ENCODE measurements at places on chromosomes 4 and X.

GRCh38 chr4:77047037-77047436 is 28.8 kb downstream of the CCNI start:
- peak; percentile 12 for DNase-seq

GRCh38 chr4:81260443-81261101 is 45.5 kb upstream of the PRKG2 start:
- DNase-seq, result no peak

- no peak for DNase-seq
Observed at GRCh38 chr4:140995058-140995457, 138.2 kb downstream of the RNF150 start.

DNA sequence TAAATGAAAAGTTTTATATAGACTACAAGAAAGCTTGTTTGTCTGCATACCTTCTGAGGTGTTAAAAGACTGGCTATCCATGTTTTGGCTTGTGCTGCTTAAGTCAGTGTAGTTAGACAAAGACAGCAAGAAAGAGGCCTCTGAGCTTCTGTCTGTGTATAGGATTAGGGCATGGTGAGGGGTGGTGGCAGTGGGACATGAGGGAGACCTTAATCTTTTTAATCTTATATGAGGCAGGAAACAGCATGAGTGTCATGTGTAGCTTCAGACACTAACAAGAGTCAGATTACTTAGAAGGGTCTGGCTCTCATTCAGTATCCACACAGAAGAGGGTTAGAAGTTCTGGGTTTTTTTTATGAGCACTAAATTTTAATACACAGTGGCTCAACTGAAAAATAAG is 213.3 kb downstream of the GABRG1 start:
- no peak for DNase-seq

- DNase-seq, result no peak
Observed at GRCh38 chr4:152308951-152309350, 226.9 kb downstream of the FBXW7 start.

GRCh38 chrX:129678614-129679195 is 23.9 kb upstream of the APLN start:
- no peak for DNase-seq

- no peak for DNase-seq
Observed at GRCh38 chr4:150315691-150316090, 237.4 kb downstream of the DCLK2 start.

- no peak for DNase-seq
Observed at GRCh38 chr4:150315175-150315574, 236.9 kb downstream of the DCLK2 start.

DNA sequence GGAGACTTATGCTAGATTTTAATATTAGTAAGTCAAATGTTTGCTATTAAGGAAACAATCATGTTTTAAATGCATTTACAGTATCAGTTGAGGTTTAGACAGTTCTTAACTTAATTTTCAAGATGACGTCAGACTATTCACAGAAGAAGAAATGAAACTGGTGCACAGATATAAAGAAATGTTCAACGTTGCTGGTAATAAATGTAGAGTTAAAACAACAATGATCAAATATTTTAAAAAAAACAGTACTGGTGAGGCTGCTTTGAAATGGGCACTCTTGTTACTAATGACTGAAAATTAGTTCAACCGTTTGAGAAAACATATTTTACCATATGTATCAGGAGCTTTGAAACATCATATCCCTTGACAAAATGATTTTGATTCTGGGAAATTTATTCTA is 44.2 kb downstream of the ABHD18 start:
- DNase-seq, result peak; percentile 31

GRCh38 chrX:72621625-72622485 is 49.2 kb upstream of the HDAC8 start:
- no peak for DNase-seq

DNA sequence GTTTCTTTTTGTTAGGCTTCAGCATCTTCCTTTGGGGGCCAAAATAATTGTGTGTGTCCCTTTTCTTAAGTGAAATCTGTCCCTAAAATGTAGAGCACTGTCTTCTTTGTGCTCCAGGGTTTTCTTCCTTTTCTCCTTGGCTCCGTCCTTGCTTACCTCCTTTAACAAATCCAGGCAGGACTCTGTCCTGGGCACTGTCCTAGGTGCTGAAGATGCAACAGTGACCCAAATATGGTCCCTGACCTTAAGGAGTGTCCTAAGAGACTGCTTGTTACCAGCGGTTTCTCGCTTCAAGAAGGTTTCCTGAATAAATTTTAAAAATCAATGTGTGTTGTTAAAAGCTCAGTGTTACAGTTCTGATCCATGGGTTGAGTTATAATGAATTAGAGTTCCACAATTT is 471.8 kb downstream of the KCNIP4 start:
- DNase-seq, result no peak

DNA sequence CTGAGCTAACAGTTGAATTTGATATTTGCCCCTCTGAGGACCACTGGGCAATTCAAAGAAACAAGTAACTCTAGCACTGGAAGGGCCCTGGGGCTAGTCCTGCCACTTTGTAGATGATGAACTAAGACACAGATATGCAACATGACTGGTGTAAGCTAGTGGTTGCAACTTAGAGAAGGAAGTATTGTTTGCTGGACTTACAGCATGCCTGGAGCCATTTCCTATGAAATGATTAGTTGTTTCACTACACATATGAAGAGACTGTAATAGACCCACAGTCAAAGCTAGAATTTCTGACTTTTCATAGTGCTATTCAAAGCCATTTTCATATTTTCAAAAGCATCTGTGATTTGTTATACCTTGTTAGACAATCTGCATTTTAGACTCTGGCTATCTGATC is 96.2 kb downstream of the TSPAN7 start:
- DNase-seq, result no peak

DNA sequence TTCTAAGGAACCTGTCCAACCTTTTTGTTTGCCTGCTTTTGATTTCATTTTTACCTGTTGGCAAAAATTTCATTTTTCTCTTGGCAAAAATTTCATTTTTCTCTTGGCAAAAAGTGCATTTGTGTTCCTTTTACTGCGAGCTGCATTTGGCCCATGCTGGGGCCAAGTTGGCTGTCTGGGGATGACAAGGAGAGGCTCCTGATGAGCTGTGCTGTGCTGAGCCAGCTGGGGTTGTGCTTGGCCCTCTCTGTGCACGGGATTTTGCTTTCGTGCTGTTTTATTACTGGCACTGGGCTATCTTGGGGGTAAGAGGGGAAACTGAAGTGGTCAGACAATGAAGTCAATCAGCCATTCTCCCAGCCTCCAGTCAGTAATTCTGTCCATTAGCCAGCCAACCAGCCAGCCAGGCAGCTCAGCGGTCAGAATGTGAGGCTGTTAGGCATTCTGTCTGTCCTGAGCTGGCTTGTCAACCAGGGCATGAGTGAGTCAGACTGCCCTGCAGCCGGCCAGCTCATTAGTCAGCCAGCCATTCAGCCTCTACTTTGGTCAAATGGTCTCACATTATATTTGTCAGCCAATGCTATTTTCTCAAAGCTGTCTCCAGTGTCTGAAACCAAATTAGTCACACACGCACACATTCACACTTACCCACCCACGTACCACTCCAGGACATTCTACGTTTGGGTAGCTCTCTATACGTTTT is 56.9 kb upstream of the PRPS1 start:
- DNase-seq, result no peak

GRCh38 chr4:76511947-76512346 is 76.9 kb downstream of the SHROOM3 start:
- DNase-seq, result no peak

DNA sequence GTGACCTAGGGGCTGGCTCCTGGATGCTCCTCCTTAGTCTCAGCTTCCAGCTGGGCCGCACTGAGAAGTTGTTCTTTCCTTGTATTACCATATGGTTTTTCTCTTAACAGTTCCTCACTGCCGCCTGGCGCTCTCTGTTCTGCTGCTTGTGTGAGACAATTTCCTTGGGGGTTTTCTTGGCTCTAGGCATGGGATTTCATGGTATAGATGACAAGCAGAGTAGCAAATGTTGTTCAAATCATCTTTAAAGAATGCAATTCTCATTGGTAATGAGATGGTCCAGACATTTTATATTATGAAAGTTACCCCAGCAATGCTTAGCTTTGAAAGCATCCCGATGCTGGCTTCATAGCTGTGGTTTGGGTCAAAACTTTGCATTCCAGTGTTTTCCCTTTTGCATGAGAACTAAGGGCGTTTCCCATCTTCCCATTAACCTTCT is 37.6 kb downstream of the SEPTIN11 start:
- DNase-seq, result no peak

DNA sequence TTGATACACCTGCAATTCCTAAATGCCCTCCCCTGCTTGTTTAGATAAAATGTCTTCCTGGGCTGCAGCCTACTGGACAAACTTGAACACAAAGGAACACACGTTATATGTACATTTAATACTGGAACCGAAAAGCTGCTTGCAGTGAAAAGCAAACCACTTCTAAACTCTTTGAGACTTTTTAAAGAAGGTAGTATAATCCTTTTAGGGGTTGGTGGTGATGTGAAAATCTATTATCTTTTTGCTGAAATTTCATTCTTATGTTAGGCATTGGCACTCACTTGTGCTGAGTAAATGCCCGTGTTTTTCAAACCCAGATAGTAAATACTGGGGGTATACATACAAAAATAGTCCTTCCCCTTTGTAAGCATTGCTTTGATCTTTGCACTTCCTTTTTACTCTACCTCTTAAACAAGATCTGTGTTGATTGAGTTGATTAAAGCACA is 2.2 kb downstream of the NFKB1 start:
- DNase-seq, result no peak

GRCh38 chr4:127071443-127071842 is 561.3 kb upstream of the INTU start:
- no peak for DNase-seq

DNA sequence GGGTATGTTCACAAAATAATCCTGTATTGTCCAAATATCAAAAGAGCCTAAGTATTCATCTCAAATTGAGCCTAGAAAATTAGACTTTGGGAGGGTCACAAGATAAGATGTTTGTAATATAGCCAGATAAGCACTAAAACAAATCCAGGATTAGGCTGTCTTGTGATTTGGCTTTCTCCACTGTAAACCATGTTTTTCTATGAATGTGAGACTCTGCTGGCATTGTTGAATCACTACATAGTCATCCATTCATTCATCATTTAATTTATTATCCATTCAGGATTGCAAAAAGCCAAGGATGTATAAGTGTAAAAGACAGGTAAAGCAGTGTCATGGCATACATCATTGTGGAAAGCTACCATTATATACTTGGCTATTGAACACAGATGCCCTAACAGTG is 148.0 kb downstream of the GRID2 start:
- no peak for DNase-seq

GRCh38 chrX:129934952-129935351 is 29.0 kb downstream of the UTP14A start:
- DNase-seq, result no peak

- DNase-seq, result no peak
Observed at GRCh38 chrX:102837847-102838246, 99.2 kb upstream of the RAB40AL start.

- no peak for DNase-seq
Observed at GRCh38 chrX:133593531-133593930, 178.2 kb upstream of the GPC4 start.

GRCh38 chr4:3107691-3108121 is 33.2 kb downstream of the HTT start:
- no peak for DNase-seq

DNA sequence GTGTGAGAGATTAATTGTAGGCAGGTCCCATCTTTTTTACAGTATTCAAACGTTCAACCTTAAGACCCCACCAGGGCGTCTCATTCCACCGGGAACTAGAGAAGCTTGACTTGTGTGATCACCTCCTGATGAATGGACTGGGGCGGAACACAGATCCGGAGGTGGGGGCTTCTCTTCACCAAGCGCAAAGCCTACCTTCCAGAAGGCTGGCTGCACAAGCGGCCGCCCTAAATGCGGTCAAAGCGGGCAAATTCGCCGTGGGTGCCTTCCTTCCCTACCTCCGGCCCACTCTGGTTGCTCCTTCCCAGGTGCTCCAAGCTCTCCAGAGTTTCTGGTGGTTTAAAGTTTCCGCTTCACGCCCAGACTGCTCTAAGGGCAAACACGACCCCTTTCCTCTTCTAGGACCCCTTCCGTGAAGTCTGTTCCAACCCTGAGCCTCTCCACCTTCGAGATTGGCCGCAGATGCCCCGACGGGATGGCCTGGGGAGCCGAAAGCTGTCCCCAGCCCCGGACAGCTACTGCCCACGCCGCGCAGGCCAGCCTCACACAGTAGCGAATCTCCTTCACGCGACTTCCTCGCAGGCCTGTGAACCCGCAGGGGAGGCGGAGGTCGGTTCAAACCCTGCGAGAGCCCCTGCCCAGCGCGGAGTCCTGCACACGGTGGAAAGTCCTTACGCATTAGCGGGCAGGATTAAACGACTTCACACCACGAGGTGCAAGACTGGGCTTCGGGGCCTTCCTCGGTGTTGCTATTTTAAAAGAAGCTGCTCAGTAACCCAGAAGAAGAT is 1.6 kb upstream of the WWC2 start:
- no peak for DNase-seq

- peak; percentile 44 for DNase-seq
Observed at GRCh38 chr4:182806259-182807252, 110.6 kb downstream of the DCTD start.

GRCh38 chrX:111328858-111329257 is 58.6 kb upstream of the CAPN6 start:
- no peak for DNase-seq

DNA sequence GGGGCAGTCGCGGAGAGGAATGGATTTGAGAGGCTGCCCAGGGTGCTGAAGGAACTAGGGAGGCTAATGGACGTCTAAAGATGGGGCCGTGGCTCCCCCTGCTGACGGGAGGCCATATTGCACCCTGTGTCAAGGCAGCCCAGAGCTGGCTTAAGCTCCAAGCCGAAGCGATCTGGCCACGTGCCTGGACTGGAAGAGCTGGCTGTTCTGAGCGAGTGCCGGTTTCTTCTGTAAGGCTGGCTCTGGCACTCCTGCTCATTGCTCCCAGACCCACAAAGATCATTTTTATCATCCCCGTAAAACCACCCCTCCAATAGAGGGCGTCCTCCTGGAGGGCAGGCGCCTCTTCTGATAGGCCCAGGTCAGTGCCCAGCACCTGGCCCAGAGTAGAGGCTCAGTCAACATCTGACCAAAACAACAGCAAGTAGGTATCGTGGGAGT is 5.6 kb downstream of the PNCK start:
- DNase-seq, result peak; percentile 69

DNA sequence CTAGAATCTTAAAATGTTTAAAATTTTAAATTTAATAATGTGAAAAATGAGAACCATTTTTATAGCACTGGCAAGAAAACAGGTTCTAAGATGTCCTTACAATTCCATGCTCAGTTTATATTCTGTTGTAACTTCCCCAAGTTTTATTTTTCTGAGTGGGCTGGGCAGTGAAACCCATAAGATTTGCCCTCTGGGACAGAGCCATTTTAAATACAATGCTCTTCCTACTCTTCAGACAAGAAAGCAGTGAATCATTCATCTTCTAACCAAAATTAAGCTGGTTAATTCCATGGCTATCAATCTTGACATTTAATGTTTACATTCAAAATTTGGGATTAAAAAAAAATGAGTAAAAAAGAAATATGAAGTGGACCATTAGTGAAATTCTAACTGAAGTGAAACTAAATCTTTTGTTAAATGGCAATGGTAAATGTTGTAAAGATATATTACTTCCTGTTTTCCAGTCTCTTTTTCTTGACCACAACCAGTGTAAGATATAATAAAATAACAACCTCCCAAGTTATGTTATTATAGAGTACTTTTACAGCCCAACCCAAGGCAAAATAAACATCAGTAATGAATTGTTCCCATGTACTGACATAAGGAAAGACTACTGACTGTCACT is 37.2 kb upstream of the PTPN13 start:
- DNase-seq, result peak; percentile 59
